Upper lobe of right lung (tissue), 1 donor: ENCODE measurements at places on chromosomes 3 and 15.

GRCh38 chr15:39852250-39852649 is 67.8 kb downstream of the GPR176 start:
- H3K4me1 ChIP-seq, result no peaks in the 10 kb centered on the region
- DNase-seq, result no peak
- H3K27ac ChIP-seq, result no peak overlapping the region
- H3K4me3 ChIP-seq, result no peak overlapping the region
- no peaks in the 10 kb centered on the region for H3K36me3 ChIP-seq

DNA sequence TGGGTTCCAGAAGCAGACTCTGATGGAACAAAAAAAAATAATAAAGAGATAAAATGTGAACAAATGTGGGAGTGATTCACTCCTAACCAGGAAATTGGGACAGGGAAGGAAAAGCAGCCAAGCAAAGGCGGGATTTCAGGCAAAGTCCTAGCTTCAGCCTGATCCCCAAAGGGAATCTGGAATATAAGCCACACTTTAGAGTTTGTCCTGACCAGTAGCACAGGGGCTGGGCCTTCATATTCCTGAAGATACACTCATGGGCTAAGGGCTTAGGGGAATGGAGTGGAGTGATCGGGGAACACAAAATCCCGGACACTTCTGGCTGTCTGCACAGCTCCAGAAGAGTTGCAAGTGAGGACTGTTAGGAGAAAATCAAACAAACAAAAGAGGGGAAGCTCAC is 135.0 kb upstream of the COL8A1 start:
- no peaks in the 10 kb centered on the region for H3K27me3 ChIP-seq
- H3K4me1 ChIP-seq, result peaks cover 19% of the 10 kb centered on the region
- no peaks in the 10 kb centered on the region for H3K36me3 ChIP-seq
- H3K4me3 ChIP-seq, result no peak overlapping the region
- DNase-seq, result no peak

GRCh38 chr3:33042668-33043067 is 54.3 kb downstream of the GLB1 start:
- no peak overlapping the region for H3K27ac ChIP-seq
- DNase-seq, result no peak
- H3K27me3 ChIP-seq, result no peaks in the 10 kb centered on the region
- peaks cover 8% of the 10 kb centered on the region for H3K4me1 ChIP-seq

GRCh38 chr3:100697723-100698285 is 11.5 kb upstream of the TFG start:
- no peaks in the 10 kb centered on the region for H3K4me1 ChIP-seq
- H3K27me3 ChIP-seq, result no peaks in the 10 kb centered on the region
- DNase-seq, result no peak
- H3K4me3 ChIP-seq, result no peak overlapping the region

DNA sequence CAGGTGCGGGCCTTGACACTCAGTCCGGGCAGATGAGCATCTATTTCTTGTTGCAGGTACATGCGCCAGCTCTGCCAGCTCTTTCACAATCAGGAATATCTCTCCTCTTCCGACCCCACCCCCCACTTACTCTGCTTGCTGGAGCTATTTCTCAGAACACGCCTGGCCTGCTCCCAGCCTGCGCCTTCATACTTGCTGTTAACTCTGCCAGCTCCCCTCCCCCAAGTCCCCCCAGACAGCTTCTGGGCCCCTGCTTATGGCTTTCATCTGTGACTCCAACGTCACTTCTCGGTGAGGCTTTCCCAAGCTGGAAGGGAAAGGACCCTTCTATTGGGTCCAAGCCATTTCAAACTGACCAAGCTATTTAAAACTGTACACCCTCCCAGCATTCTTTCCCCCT is 15.2 kb downstream of the MAGEF1 start:
- H3K27ac ChIP-seq, result no peak overlapping the region
- no peak for DNase-seq
- H3K4me3 ChIP-seq, result no peak overlapping the region
- no peaks in the 10 kb centered on the region for H3K36me3 ChIP-seq
- peaks cover 17% of the 10 kb centered on the region for H3K4me1 ChIP-seq
- H3K27me3 ChIP-seq, result no peaks in the 10 kb centered on the region

DNA sequence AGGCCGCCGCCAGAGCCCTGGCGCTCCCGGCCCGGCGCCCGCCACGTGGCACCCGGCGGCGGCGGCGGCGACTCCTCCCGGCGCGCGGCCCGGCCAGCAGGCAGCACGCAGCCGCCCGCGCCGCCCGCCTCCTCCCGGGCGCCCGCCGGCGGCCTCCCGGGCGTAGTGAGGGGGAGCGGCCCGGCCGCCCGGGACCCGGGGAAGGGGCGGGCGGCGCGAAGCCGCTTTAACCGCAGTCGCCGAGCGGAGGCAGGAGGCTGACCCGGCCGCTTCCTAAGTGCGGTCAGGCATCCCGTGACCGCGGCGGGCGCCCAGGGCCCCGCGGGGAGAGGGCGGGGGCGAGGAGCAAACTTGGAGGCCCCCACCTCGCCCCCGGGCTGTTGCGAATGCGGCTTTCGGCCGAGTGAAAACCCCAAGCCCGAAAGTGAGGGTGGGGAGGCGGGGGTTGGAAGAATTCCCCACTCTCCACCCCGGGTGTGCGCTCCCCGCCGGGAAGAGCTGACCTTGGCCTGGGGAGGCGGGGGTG is 1.7 kb upstream of the HES1 start:
- H3K4me3 ChIP-seq, result peak overlapping the region; percentile 68
- peaks cover 54% of the 10 kb centered on the region for H3K4me1 ChIP-seq
- no peaks in the 10 kb centered on the region for H3K36me3 ChIP-seq

- DNase-seq, result no peak
- no peaks in the 10 kb centered on the region for H3K36me3 ChIP-seq
- peak overlapping the region; percentile 83 for H3K4me3 ChIP-seq
- H3K27ac ChIP-seq, result peak overlapping the region; percentile 91
- peaks cover 42% of the 10 kb centered on the region for H3K4me1 ChIP-seq
Measured at GRCh38 chr15:64703632-64703959, 71.8 kb downstream of the RBPMS2 start.

- no peaks in the 10 kb centered on the region for H3K27me3 ChIP-seq
- no peak for DNase-seq
- H3K4me3 ChIP-seq, result no peak overlapping the region
- no peaks in the 10 kb centered on the region for H3K36me3 ChIP-seq
- no peak overlapping the region for H3K27ac ChIP-seq
- H3K4me1 ChIP-seq, result no peaks in the 10 kb centered on the region
Measured at GRCh38 chr3:38805765-38806386, 10.1 kb downstream of the SCN10A start.

- no peaks in the 10 kb centered on the region for H3K36me3 ChIP-seq
- H3K4me1 ChIP-seq, result no peaks in the 10 kb centered on the region
- DNase-seq, result no peak
- no peak overlapping the region for H3K27ac ChIP-seq
- H3K27me3 ChIP-seq, result peaks cover under 1% of the 10 kb centered on the region
- H3K4me3 ChIP-seq, result no peak overlapping the region
Measured at GRCh38 chr3:186628756-186629155, 11.4 kb upstream of the FETUB start.

DNA sequence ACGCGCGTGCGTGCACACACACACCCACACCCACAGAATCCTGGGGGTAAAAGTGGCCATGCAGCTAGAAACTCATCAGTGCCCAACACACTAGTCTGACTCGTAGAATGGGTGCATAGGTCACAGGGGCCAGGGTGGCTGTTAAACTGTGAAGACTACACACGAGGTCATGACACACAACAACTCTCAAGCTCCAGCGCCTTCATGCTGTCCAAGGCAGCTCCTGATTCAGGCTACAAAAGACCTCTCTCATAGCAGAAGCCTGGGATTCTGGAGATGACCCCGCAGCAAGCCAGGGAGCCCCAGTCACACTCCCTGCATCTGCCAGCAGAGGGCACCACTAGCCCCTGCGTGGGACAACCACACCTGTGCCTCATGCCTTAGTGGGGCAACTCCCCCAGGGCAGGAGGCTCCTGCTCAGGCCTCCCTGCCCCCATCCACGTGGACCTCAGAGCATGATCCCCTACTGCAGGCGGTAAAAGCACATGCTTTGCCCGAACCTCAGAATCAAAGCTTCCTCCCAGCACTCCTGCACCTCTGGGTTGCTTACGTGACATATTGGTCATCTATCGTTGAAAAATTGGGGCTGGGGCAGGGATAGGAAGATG is 93.1 kb downstream of the LRIG1 start:
- DNase-seq, result peak; percentile 83
- no peaks in the 10 kb centered on the region for H3K4me1 ChIP-seq
- H3K27me3 ChIP-seq, result no peaks in the 10 kb centered on the region

DNA sequence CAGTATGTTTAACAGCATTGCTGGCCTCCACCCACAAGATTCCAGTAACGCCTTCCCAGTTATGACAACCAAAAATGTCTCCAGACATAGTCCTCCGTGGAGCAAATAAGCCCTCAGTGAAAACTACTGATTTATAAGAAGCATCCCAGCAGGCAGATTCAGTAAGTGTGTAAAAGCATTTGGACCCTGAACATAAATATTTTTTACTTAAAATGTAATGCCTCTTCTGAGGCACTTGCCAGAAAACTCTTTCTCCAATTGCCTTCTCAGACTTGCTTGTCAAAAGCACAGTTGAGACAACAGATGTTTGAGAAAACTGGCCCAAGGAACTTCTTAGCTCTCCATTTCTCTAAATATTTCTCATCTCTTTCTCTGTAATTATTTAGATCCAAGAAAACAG is 31.8 kb upstream of the DCLK3 start:
- no peak overlapping the region for H3K27ac ChIP-seq
- H3K4me1 ChIP-seq, result no peaks in the 10 kb centered on the region
- DNase-seq, result no peak

- H3K4me1 ChIP-seq, result no peaks in the 10 kb centered on the region
- no peak for DNase-seq
- no peak overlapping the region for H3K4me3 ChIP-seq
- H3K27ac ChIP-seq, result no peak overlapping the region
- no peaks in the 10 kb centered on the region for H3K36me3 ChIP-seq
Measured at GRCh38 chr3:58659051-58659675, 7.4 kb downstream of the FAM3D start.

DNA sequence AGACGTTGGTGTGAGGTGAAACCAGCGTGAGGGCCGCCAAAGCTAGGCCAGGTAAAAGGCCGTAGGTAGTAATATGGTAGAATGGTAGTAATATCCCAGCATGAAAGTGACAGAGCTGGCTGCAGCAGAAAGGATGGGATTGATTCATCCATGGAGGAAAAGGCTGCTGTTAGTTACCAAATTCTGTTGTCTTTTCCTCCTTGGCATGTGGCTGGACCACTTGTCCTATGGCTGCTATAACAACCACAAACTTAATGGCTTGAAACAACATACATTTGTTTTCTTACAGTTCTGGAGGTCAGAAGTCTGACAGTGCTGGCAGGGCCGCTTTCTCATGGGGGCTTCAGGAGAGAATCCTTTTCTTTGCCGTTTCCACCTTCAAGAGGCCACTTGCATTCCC is 47.8 kb upstream of the CHST2 start:
- DNase-seq, result no peak
- no peak overlapping the region for H3K4me3 ChIP-seq
- no peaks in the 10 kb centered on the region for H3K4me1 ChIP-seq
- H3K27ac ChIP-seq, result no peak overlapping the region
- H3K27me3 ChIP-seq, result no peaks in the 10 kb centered on the region

- H3K4me1 ChIP-seq, result peaks cover 11% of the 10 kb centered on the region
- H3K27me3 ChIP-seq, result peaks cover 6% of the 10 kb centered on the region
- no peak overlapping the region for H3K27ac ChIP-seq
- no peak for DNase-seq
- no peak overlapping the region for H3K4me3 ChIP-seq
- H3K36me3 ChIP-seq, result no peaks in the 10 kb centered on the region
Measured at GRCh38 chr15:47711655-47712054, 5.7 kb upstream of the SEMA6D start.

DNA sequence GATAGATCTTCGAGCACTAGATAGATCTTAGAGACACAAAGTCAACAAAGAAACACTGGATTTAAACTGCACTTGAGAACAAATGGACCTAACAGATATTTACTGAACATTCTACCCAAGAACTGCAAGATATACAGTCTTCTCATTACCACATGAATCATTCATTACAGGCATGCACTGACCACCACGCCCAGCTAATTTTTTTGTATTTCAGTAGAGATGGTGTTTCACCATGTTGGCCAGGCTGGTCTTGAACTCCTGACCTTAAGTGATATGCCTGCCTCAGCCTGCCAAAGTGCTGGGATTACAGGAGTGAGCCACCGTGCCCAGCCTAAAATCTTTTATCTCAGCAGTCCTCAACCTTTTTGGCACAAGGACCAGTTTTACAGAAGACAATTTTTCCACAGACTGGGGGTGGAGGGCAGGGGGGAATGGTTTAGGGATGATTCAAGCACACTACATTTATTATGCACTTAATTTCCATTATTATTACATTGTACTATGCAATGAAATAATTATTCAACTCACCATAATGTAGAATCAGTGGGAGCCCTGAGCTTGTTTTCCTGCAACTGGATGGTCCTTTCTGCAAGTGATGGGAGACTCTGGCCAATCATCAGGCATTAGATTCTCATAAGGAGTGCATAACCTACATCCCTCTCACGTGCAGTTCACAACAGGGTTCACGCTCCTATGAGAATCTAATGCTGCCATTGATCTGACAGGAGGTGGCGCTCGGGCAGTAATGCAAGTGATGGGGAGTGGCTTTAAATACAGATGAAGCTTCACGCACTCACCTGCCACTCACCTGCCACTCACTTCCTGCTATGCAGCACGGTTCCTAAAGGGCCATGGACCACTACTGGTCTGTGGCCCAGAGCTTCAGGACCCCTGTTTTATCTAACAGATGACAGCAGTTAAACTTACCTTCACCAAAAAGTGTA is 21.7 kb downstream of the CSNK1G1 start:
- no peaks in the 10 kb centered on the region for H3K27me3 ChIP-seq
- DNase-seq, result no peak
- H3K36me3 ChIP-seq, result no peaks in the 10 kb centered on the region
- H3K27ac ChIP-seq, result no peak overlapping the region

- H3K4me3 ChIP-seq, result no peak overlapping the region
- H3K27ac ChIP-seq, result peak overlapping the region; percentile 11
- H3K36me3 ChIP-seq, result no peaks in the 10 kb centered on the region
- H3K4me1 ChIP-seq, result peaks cover 7% of the 10 kb centered on the region
- H3K27me3 ChIP-seq, result no peaks in the 10 kb centered on the region
Measured at GRCh38 chr3:5023777-5024346, 44.6 kb downstream of the BHLHE40 start.

DNA sequence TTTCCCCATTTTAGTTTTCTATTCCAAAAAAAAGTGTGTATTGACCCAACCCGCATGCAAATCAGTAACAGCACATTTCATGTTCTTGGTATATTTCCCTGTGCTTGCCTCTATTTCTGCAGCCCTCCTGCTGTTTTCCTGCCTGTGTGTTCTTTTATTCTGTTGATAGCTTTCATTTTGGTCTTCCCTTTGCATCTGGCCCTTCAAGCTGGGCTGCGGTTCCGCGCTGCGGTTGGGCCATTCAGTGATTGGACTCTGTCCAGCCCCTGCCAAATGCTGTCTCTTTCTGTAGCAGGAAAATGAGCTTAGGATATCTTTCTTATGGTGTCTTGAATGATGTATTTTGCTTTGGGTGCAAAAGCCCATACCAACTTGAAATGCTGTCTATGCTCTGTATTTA is 49.9 kb downstream of the ZNF621 start:
- H3K4me3 ChIP-seq, result no peak overlapping the region
- no peaks in the 10 kb centered on the region for H3K27me3 ChIP-seq
- no peaks in the 10 kb centered on the region for H3K36me3 ChIP-seq
